ENCODE measurements at places on chromosomes 3 and 15.

DNA sequence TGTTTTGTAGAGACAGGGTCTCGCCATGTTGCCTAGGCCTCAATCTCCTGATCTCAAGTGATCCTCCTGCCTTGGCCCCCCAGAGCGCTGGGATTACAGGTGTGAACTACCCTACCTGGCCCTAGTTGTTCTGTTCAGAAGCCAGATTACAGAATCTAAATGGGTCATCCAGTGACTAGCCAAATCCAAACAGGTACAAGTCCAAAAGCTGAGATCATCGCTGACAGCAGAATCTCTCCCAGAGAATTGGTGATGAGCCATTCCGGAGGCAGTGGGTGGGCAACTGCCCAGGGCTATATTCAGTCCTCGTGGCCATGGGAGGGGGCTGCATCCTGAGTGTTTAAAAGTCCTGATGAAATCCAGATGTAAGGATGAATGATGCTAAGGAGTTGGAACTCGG, 47.5 kb upstream of the SEMA4B start:
- no peak for DNase-seq

DNA sequence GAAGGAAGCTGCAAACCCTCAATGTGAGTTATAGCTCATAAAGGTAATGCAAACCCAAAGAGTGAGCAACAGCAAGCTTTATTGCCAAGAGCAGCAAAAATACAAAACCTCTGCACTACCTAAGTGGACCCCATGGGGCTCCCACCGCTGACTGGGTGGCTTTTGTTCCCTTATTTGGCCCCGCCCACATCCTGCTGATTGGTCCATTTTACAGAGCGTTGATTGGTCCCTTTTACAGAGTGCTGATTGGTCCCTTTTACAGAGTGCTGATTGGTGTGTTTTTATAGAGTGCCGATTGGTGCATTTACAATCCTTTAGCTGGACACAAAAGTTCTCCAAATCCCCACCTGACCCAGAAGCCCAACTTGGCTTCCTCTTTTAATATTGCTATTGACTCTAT, 154.5 kb upstream of the NSMCE3 start:
- DNase-seq, result no peak

DNA sequence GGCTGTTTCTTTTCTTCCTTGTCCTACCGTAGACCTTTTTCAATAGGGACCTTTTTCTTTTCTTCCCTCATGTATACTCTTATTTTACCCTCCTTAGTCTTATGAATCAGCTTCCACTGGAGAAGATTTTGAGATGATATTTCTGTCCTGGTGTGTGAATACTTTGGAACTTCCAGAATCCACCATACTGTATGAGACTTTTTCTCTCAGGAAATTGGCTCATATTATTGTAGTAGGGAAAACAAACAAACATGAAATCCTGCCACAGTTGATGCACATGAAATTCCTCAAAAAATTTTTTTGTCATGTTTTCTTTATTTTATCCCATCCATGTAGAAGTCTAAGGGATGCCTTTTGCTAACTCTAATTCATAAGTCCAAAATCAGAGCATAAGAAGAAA, 289.3 kb upstream of the PLSCR5 start:
- DNase-seq, result no peak

DNA sequence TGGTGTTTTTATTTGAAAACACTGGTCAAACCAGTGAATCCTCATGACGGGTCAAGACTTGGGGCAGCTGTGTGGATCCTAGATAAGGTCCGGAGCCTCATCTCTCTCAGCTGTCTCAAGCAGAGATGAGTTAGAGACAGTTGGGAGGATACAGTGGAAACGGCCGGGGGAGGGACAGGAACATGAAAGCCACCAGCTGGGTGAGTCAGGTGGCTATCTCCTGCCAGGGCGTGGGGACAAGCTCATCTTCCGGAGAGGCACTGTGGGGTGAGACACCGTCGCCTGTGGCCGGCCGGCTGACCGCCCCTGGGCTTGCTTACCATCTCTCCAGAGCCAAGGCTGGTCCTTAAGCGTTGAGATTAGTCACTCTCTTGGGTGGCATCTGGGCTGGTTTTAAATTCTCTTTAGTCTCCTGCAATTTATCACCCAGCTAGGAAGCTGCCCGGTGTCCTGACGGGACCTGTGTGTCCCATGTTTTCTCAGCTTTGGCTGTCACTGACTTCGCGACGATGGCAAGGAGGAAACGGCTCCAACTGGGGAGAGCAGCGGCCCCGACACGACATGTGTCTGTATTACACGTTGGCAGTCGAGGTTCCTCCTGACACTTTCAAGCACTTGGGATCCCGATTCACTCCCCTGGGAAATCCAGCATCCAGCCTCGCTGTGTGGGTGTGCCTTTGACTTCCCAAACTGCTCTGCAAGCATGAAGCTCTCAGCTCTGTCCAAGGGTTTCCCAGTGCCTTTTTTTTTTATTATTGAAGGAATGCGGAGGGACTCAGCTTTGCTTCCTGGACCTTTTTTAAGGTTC, 7.5 kb downstream of the ST8SIA2 start:
- DNase-seq, result no peak

- no peak for DNase-seq
Measured at GRCh38 chr3:126706631-126707030, 2.6 kb downstream of the CHCHD6 start.

- DNase-seq, result no peak
Measured at GRCh38 chr3:48695393-48695753, 9.7 kb upstream of the NCKIPSD start.

- no peak for DNase-seq
Measured at GRCh38 chr3:86029590-86029989, 961.4 kb downstream of the VGLL3 start.

- no peak for DNase-seq
Measured at GRCh38 chr3:55074796-55075195, 146.9 kb upstream of the LRTM1 start.

- DNase-seq, result no peak
Measured at GRCh38 chr15:82917249-82917648, 35.3 kb downstream of the HOMER2 start.

GRCh38 chr3:32873531-32874130, 55.8 kb downstream of the TRIM71 start:
- DNase-seq, result no peak

DNA sequence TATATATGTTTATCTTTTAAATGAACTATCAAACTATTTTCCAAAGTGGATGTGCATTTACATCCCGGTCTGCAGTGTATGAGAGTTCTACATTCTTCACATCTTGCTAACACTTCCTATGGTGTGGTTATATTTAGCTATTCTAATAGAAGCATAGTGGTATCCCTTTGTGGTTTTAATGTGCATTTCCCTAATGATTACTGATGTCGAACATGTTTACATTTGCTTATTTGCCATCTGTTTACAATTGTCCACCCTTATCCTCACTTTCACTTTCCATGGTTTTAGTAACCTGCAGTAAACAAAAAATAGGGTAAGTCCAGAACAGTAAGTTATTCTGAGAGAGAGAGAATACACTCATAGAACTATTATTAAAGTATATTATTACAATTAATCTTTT, 360.5 kb upstream of the NAALADL2 start:
- no peak for DNase-seq

- DNase-seq, result no peak
Measured at GRCh38 chr15:44956388-44956787, at the start of gene TERB2. Gene TERB2 (plus strand): TSS chr15:44956687. CDS start chr15:44956719, 32 bp downstream.

GRCh38 chr15:29528276-29528675, 258.7 kb upstream of the NSMCE3 start:
- DNase-seq, result no peak

- DNase-seq, result no peak
Measured at GRCh38 chr3:36786921-36787890, 22.9 kb upstream of the DCLK3 start.

DNA sequence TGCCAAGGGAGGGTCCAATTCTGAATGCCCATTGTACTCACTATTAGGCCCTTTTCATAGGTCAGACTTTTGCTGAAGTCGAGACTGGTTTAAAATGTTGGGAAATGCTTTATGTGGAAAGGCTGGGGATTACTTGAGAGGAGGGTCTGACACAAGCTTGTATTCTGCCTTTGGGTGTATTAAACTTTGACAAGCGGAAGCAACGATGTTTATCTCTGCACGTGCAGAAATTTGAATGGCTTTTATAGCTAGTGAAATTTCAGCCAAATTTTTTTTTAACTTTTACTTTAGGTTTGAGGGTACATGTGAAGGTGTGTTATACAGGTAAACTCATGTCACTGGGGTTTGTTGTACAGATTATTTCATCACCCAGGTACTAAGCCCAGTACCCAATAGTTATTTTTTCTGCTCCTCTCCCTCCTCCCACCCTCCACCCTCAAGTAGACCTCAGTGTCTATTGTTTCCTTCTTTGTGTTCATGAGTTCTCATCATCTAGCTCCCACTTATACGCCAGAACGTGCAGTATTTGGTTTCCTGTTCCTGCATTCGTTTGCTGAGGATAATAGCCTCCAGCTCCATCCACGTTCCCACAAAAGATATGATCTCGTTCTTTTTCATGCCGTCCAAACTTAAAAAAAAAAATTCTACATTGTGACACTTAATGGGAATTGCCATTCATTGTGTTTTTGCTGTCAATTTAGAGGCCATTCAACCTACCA, 223.0 kb upstream of the BHLHE40 start:
- no peak for DNase-seq

DNA sequence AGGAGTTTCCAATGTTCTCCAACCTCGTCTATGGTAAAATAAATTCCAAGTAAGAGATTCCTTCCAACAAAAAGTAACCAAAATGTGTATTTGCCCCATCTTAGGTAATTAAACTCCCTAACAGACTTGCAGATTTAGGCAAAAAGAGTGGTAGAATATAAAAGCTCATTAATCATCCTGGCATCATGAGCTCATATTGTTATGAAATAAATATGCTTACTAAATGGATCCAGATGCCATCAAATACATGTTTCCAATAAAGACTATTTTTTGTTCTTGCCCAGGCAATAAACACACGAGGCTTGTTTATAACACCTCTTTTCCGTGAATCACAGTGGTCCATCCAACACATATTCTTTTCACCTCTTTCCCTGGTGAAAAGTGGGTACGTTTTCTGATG, 189.4 kb downstream of the THSD4 start:
- DNase-seq, result no peak

DNA sequence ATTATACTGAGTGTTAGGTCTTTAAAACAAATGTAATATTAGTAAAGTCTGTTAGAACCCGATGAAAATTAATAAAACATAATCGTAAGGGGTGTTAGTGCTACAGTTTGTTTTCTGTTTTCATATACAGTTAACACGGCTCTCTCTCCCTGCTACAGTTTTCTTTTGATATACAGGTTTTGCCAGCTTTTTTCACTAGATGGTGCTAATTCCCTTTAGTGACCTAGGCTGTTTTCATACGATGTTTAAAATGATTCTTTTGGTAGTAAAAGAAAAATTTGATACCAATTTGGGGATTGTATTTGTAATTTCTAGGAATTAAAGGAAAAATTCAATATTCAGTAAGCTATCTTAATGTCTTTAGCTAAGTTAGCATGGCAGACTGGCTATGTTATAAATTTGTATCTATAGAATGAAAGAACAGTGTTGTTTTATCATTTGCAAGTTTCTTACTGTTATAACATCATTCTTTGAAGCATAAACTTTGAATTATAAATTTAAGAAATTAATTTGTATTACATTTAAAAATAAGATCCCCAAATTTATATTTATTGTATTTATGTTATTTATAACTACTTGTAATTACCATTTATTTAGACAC, 11.5 kb downstream of the APH1B start:
- DNase-seq, result no peak

GRCh38 chr3:38267662-38268061, 2.0 kb downstream of the SLC22A13 start:
- no peak for DNase-seq

- no peak for DNase-seq
Measured at GRCh38 chr15:25732191-25732590, 130.9 kb downstream of the ATP10A start.

GRCh38 chr3:39502838-39503145, 35.3 kb downstream of the MOBP start:
- no peak for DNase-seq

GRCh38 chr15:55253580-55253979, 36.0 kb downstream of the RAB27A start:
- DNase-seq, result no peak

DNA sequence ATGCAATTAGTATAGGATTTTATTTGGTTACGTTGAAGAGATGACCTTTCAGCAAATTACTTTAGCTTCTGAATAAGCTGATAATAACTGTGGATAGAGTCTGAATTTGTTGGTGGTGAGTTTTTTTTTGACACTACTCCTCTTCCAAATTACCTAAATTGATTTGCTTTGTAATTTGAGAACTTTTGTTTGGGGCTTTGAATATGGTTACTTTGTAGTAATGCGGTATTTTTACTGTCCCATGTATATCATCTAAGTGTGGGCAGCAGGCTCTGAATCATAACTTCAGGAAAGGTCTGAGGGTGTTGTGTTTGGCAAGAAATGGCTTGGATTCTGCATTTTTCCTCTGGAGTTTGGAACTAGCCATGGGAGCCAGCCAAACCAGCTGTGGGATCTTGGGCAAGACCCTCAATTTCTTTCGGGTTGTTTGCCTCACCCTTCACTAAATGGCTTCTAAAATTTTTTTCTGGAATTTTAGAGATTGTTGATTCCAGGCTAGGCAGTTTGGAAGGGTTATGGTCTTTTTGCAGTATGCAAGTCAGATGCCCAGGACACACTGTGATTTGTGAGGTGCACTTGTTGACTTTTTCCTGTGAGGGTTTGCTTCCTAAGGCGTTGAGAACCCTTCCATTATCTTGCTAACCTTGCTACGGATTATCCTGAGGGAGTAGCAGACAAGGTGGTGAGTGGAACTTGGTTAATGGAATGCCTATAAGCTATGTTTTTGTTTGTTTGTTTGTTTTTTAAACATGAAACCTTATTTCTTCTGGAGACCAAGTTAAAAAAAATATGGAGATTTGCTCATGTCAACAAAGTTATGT, 10.4 kb downstream of the PTPRG start:
- no peak for DNase-seq

DNA sequence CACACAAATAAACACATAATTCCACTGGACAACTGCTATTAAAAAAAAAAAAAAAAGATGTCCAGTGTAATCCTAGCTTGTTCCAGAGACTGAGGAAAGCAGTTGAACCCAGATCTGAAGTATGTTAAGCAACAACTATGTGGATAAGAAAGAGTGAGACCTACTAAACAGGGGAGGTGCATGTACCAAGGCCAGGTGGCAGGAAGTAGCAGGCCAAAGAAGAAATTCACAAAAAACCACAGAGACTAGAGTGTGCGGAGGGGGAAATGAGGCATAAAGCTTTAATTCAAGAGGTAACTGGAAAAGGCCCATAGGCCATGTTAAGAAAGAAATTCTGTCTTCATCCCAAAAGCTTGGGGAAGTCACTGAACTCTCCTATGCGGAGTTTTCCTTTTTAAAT, 490.0 kb downstream of the NAALADL2 start:
- no peak for DNase-seq

- no peak for DNase-seq
Measured at GRCh38 chr3:141538568-141539240, 51.9 kb downstream of the RASA2 start.

- no peak for DNase-seq
Measured at GRCh38 chr3:157104928-157105652, 54.9 kb downstream of the CCNL1 start.

GRCh38 chr3:49593041-49593440, 38.8 kb downstream of the BSN start:
- no peak for DNase-seq

GRCh38 chr3:66393333-66394005, 107.4 kb downstream of the LRIG1 start:
- DNase-seq, result no peak

All from stimulated activated CD8-positive, alpha-beta memory T cell treated with anti-CD3 and anti-CD28 coated beads, Interleukin-4, amount 100 ng/mL, for 4 hours (primary cell).